ENCODE measurements at places on chromosomes 12 and 14.
A peak's percentile ranks its signal among the peaks of the same experiment; 100 is the strongest.

DNA sequence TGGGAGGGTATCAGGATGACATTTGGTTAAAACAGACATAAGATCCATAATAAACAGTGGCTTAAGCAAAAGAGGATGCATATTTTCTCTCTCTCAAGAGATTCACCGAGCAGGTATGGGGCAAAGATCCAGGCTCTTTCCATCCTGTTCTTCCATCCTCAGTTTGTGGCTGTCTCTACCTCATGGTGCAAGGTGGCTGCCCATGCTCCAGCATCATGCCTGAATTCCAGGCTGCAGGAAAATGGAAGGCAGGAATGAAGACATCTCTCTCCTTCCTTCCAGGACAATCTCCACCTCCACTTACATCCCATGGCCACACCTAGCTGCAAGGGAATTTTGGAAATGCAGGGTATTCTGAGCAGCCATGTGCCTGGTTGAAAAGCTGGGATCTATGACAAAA, 136.0 kb downstream of the GLT1D1 start:
- no peak for DNase-seq

DNA sequence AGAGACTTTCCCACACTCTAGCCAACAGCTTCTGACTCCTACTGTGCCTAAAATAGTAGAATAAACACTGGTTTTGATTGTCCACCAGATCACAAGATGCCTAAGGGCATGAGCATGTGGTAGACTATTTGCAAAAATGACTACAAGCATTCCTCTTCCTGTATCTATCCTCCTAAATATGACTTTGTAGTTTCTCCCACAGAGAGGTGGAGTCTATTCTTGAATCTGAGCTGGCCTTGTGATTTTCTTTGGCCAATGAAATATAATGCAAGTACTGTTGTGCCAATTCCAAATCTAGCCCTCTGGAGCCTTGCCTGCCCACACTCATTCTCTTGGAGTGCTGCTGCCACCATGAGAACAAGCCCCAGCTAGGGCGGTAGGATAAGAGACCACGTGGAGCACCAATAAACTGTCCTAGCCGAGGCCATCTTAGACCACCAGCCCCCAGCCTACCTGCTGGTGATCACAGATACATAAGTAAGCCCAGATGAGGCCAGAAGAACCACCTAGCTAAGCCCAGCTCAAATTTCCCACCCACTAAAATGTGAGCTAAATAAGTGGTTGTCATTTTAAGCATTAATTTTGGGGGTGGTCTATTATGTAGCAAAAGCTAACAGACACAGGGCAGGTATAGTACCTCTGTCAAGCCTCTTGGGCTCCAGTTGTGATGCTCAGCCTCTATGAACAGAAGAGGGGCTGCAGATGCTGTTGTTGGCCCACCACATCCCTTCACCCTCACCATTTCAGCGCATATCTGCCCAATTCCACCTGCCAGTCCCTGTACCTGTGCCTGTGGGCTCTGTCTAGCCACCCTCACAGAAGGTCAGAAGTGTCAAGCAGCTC, 17.9 kb downstream of the ZFP36L1 start:
- DNase-seq: no peak

- no peak for DNase-seq
Observed at GRCh38 chr14:56131865-56132833, 13.9 kb downstream of the PELI2 start.

GRCh38 chr12:53070877-53071492, 8.2 kb downstream of the SPRYD3 start:
- no peak for DNase-seq

DNA sequence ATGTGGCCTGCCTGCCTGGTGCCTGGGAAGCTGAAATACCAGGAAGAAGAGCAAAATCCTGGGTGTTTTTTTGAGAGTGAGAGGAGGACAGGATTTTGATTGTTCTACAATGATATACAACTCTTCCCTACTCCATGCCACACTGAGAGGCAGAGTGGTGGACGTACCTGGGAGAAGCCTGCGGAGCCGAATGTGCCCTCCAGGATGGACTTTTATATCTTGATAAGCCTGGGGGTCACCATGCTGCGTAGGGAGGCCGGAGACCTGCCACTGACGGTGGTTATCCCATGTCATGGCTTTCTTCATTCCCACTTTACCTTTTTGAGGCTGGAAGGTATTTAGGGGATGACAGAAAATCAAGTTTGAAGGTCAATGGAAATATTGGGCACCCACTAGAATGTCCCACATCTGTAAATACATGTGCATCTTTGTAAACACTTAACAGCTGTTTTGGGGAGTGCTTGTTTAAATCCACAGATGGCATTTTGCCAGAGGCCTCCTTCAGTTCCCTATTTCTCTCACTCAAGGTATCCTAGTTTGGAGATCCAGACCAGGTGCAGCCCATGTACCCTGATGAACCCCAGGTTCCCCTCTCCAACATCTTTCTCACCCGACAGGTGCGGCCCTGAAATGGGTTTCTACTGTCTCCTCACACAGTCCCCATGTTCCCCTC, 1.1 kb upstream of the GLT1D1 start:
- DNase-seq: no peak

DNA sequence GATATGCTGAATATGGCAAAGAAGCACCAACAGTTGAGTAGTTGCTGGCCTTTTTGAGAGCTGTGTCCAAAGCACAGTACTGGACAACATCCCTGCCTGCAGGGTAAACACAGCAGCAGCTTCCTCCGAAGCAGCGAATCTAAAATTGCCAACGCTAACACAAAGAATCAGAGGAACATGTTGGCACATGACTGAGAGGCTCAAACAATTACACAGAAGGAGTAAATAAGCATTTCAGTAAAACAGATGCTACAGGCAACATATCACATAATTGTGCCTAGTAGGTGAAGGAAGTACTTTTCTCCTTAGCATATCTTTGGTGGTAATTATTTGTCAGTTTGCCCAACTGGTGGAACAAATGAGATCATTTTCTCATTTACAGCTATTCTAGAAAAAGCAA, 52.1 kb downstream of the KICS2 start:
- DNase-seq: peak; percentile 68

GRCh38 chr12:130827432-130827831, 11.6 kb downstream of the STX2 start:
- no peak for DNase-seq

DNA sequence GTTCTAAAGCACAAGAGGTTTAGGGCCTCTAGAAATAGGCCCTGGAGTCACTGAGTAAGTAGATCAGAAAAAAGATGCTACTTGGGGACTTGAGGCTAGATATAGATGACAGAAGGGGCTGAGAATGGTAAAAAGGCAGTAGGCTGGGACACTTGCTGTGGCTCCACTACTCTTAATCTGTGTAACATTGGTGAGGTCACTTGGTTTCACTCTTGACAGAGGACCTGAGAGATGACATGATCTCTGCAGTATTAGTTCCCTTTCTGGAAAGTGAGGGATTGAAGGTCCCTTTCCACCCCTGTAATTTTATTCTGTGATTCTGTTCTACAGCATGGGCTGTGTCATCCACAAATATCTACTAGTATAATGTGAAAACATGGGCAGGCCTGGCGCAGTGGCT, 39.7 kb downstream of the MAPKAPK5 start:
- no peak for DNase-seq

DNA sequence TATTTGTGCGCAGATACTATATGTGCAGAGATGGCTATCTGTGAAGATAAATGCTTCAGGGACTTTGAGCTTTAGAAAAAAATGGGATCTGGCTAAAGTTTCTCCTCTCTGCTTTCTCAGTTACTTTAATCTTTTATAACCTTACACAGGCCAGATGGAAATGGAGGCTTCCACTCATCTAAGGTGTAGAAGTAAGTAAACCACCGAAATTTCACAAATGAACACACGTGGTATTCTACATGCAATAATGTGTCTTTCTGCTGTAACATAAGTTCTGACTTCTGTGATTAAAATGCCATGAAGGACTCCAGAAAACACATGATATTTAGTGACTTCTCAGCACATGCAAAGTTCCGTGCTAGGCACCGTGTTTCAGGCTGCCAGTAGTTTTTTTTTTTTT, 99.1 kb upstream of the FOXN3 start:
- DNase-seq: no peak

DNA sequence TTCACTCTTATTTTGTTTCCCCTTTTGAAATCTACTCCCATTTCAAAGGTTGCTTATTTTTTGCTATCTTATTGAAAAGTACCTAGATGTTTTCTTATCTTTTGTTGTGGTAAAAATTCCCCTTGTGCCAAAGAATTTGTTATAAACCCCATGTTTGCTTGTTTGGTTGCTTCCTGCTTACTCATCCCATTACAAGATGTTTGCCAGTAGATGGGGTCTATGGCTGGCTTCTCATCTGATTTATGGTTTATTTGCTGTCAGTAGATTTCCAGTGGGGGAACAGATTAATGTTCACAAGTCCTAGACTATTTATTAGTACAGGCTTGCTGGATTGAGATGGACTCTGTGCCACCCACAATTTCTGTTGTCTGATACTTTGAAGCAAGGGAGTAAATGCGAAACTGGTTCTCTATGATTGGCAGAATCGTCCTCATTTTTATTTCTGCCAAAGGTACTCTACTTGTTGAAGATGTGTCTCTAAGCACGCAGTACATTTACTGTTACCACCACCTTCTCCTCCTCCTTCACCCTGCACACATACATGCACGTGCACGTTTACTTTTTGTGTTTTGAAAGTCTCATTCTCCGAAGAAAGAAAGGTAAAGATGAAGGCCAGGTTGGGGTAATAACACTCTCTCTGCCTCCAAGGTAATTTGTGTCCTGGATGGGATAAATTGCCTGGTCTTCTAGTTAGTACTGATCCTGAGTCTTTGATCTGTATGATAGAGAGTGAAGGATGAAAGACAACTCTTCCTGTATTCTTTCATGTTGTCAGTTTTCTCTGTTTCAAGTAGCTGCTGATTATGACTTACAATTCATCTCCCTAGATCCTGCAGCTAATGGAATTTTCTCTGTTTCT, 117.2 kb upstream of the ATP2B1 start:
- no peak for DNase-seq

- no peak for DNase-seq
Observed at GRCh38 chr12:58966939-58967338, 46.6 kb upstream of the LRIG3 start.

GRCh38 chr12:131635491-131636122, 75.3 kb upstream of the SFSWAP start:
- no peak for DNase-seq

Measured in NCI-H345 (cell line).